Fibroblast of mammary gland (primary cell): ENCODE measurements at places on chromosomes 6 and 20.

DNA sequence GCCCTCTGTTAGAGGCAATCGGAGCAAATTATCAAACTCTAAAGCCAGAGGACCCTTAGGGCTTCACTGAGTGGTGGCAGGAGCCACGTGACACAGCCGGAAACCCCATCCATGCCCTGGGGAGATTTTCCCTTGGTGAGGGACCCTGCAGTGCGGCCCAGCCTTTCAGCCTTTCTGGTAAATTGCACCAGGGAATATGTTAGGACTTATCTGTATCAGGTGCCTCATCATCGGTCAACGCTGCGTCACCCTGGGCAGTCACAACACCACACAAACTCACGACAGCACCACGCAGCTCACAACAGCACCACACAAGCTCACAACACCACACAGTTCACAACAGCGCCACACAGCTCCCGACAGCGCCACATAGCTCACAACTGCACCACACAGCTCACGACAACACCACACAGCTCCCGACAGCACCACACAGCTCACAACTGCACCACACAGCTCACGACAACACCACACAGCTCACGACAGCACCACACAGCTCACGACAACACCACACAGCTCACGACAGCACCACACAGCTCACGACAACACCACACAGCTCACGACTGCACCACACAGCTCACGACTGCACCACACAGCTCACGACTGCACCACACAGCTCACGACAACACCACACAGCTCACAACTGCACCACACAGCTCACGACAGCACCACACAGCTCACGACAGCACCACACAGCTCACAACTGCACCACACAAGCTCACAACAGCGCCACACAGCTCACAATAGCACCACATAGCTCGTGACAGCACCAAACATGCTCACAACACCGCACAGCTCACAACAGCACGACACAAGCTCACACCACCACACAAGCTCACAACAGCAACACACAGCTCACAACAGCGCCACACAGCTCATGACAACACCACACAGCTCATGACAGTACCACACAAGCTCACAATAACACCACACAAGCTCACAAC lies 199.0 kb downstream of the DLL1 start:
- DNase-seq, result no peak

GRCh38 chr20:35370751-35371150 lies 41.0 kb downstream of the UQCC1 start:
- no peak for DNase-seq

DNA sequence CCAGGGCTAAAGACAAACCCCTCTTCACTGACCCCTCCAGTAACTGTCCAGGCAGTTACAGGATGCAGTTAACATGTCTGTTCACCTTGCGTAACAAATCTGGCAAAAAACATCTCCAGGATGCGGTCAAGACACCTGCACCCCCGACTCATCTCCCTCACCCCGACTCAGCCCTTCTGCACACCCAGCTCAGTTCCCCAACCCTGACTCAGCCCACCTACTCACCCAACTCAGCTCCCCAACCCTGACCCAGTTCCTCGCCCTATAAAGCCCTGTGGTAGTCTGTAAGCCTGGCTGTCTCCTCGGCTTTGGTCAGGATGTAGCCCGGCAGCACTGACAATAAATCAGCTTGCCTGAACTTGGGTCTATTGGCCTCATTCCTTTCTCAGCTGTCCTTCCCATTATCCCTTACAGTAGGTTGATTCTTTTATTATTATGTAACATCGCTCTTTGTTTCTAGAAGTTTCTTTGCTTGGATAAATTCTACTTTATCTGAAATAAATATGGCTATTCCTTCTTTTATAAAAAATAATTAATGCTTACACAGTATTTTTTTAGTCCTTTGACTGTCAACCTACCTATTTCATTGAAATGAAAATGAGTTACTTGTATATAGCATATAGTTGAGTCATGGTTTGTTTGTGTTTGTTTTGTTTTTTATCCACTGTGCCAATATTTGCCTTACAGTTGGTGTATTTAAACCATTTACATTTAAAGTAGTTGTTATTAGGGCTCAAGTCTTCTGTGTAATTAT lies 12.9 kb upstream of the ADTRP start:
- DNase-seq, result peak; percentile 56

DNA sequence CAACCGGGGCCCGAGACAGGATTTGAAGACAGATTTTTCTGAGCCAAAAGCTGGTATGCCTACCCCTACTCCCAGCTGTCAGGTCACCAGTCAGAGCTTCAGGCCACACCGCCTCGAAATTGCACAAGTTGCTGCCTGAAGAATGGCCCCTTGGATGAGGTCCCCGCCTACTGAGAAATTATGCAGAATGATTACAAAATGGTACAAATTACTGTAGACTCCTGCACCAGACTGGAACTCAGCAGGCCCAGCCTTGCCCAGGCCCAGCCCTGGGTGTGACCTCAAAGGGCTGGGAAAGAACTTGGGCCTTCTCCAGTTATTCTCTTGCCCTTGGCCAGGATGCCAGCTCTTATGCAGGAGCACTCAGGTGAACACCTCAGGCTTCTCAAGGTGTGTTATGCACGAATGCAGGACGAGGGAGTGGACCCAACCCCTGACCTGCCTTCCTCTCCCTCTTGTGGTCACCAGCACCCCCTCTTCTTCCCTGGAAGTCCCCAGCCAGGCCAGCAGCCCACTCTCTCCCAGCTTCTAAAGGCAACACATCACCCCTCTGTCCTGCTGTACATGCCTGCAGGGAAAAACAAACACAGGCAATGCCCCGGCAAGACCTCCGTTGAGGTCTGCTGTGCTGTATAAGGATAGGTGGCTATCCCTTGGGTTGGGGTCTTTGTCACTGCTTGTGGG lies 88.7 kb upstream of the NAA20 start:
- DNase-seq, result no peak

DNA sequence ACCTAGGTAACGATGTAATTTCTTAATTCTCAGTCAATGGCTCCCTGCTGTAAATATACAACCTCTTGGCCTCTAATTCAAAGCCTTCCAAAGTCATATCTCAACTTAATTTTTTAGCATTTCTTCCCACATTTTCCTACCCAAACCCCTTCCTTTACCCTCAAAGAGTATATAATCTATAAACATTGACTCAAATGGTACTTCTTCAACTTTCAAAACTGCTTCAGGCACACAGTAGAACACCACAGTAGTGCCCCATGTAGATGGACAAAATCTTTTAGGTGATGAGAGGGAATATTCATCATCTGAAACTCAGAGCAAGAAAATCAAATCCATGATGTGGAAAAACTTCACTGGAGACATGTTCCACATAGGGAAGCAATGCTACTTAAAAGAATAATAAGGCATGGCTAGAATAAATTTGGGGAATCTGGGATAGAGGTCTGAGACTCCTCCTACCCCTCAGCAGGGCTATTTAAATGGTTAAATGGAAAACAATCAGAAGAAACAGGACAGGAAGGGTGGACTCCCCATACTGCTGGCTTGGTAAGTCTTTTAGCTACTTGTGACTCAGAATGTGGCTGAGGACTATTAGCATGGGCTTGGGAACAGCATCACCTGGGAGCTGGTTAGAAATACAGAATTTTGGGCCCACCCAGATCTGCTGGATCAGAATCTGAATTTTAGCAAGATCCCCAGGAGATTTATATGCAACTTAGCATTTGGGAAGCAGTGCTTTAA lies 6.4 kb downstream of the SLC22A2 start:
- no peak for DNase-seq

- peak; percentile 57 for DNase-seq
Measured at GRCh38 chr6:18269253-18269652, 4.9 kb upstream of the DEK start.

- DNase-seq, result no peak
Measured at GRCh38 chr20:53894707-53895384, 175.5 kb downstream of the BCAS1 start.

- no peak for DNase-seq
Measured at GRCh38 chr6:47111685-47112084, 69.6 kb upstream of the ADGRF1 start.
